ENCODE measurements at places on chromosomes 3 and 15.

DNA sequence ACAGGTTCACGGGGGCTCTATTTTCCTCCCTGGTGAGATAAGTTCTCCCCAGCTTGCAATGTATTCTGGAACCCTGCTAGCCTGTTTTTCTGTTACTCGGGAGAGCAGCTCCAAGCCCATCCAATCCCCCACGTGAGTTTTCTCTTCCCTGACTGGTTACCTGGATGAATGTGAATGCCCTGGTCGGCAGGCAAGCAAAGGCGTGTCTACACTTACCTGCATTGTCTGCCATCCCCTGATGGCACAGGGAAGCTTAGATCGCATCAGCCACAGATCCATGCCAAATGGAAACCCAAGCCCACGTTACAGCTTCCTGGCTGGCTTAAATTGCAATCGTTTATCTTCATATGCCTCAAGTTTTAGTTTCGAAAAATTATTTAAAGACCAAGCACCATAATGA, 149.9 kb downstream of the FOXP1 start:
- no peak for DNase-seq

GRCh38 chr15:84938726-84939125, 42.9 kb upstream of the PDE8A start:
- no peak for DNase-seq

DNA sequence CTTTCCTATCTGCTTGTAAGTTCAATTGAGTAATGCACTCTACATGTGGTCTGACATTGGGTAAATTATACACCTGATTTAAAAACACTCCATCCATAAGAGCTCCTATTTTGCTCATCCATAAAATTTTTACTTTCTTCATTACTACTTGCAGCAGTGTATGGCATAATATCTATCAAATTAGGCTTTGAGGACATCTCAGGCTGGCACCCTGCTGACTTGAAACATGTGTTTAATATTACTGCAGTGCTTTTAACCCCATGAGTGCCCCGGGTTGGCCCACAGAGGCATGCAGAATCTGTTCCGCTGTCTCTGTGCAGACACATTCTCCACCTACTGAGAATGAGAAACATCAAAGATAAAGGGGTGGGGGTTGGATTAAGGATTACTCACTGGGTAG, 249.9 kb upstream of the DNAJC19 start:
- DNase-seq = no peak

DNA sequence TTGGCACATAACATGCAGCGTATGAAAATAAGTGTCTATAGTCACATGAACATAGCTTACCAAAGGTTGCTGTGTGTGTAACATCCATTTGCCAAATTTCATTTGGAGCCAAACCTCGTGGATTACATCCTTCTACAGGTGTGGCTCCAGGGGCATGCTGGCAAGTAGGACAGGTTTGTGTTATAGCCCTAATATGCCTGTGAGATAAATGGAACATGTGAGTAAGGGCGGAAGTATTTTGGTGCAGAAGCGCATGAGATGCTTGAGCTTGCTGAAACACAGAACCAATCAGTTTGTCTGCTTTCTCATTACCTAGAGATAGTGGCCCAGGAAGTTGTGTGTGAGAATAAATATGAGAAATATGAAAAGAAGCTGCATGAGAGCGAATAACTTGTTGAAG, 21.8 kb upstream of the XCR1 start:
- DNase-seq = no peak

GRCh38 chr15:42146551-42147430, 9.6 kb downstream of the PLA2G4F start:
- no peak for DNase-seq
